ENCODE measurements at places on chromosomes 3 and 15.

GRCh38 chr3:155001289-155002010 is 78.7 kb upstream of the MME start:
- DNase-seq = peak; percentile 30

DNA sequence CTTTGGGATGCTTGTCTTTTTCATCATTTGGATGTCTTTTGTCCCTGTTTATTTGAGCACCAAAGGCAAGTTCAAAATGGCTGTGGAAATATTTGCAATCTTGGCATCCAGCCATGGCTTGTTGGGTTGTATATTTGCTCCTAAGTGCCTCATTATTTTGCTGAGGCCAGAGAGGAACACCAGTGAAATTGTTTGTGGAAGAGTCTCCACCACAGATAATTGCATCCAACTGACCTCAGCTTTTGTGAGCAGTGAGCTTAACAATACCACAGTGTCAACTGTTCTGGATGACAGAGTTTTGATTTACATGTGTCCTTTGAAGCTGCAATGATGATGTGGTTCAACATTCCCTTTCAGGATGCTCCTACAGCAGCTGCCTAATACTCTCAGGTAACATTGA is 83.0 kb upstream of the KCNAB1 start:
- no peak for DNase-seq

DNA sequence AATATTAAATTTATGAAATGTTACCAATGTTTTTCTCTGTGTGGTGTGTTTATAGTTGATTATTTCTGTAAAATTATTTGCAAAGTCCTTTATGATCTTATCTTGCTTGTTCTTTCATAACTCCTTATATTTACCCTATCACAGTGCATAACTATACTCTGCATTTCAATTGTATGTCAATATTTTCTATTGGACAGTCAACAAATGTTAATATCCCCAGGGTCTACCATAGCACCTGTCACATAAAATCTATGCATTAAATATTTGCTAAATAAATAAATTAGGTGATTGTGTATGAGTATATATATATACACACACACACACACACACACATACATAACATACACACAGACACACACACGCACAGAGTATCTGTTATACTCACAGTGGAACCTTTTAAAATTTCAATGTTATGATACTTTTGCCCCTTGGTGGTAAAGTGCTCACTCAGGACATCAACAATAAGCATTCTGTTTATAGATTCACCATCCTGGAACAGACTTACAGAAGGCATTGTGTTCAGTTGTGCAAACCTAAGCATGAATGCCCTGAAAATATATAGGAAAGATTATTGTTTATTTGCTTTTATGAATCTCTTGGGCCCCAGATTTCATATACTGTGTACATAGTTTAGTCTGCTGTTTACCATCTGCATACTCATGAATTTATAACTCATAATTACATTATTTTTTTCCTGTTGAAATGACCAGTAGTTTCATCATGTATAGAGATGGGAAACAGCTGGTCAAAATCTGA is 443.7 kb downstream of the EPHA6 start:
- DNase-seq = no peak

GRCh38 chr15:75019916-75020315 is 3.5 kb upstream of the PPCDC start:
- no peak for DNase-seq

GRCh38 chr15:101052681-101053121 is 133.5 kb downstream of the LRRK1 start:
- DNase-seq = no peak

Measured in umbilical cord (tissue), 2 donors.